ENCODE measurements at places on chromosomes 12 and 14. TPM values are rescaled to one million over a fixed set of nuclear protein-coding genes. Genes with fewer than 3 reads are reported as not detected.

The REP15 gene
- 1.4 TPM for total RNA-seq

The ACOT4 gene
- total RNA-seq, result 0.44 TPM

The MYO1H gene
- 0.82 TPM for total RNA-seq

The FITM1 gene
- 11.4 TPM for total RNA-seq
